ENCODE measurements at places on chromosomes 4 and X.

GRCh38 chr4:1517592-1518411 is 111.6 kb upstream of the NKX1-1 start:
- no peak for DNase-seq

GRCh38 chrX:8832582-8833378 is 31.6 kb upstream of the FAM9A start:
- no peak for DNase-seq

DNA sequence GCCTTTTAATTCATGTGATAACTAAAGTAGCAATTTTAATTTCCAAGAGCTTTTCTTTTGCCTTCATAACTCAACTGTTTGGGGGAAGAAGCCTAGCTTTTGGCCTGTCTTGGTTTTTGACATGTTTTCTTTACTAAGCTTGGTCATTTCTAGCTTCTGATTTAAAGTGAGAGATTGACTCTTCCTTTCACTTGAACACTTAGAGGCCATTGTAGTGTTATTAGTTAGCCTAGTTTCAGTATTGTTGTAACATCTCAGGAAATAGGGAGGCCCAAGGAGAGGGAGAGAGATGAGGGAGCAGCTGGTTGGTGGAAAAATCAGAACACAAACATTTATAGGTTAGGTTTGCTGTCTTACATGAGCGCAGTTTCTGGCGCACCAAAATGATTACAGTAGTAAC is 44.8 kb downstream of the DCLK2 start:
- peak; percentile 10 for DNase-seq

- DNase-seq = no peak
Observed at GRCh38 chr4:88078579-88078978, 71.1 kb downstream of the PKD2 start.

- DNase-seq = no peak
Observed at GRCh38 chr4:88907478-88907877, 149.5 kb downstream of the FAM13A start.

GRCh38 chrX:45766981-45767501 is 566.4 kb upstream of the DIPK2B start:
- no peak for DNase-seq

DNA sequence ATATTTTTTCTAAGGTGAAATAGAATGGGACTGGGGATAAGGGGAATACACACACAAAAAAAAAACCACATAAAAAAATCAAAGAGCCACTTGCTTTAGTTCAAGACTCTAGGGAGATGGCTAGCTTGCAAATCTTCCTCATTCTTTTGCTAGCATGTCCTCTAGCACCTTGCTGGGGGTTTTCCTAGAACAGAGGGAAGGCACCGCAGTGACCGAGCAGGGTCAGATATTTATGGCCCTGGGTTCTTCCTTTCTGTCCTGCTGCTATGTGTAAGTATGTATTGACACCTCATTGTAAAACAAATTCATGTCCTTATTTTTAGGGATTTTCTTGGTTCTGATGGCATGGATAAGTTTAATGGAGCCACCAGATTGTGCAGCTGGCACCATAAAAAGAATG is 81.2 kb downstream of the SHISA3 start:
- no peak for DNase-seq

DNA sequence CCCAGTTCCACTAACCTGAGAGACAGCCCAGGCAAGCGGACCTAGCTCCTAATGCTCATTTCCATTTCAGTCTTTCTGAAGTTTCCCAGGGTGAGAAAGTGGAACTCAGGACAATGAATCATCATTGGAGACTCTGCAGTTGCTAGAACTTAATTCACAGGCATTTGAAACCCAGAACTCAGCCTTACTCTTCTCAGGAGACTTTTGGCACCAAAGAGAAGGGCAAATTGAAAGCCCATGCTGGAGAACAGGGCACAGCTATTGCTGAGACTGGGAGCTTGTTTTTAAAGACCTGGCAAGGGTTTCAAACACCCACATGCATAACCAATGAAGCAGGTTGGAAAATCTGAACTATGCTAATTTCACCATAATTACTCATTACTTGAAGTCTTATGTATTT is 36.0 kb downstream of the BST1 start:
- DNase-seq = no peak

GRCh38 chr4:109302361-109303139 is at the start of gene COL25A1:
TSS of gene COL25A1 (minus strand) at chr4:109302658.
- DNase-seq = peak; percentile 8

GRCh38 chr4:180947425-180947824 is 1295.8 kb upstream of the TENM3 start:
- no peak for DNase-seq

GRCh38 chr4:174707051-174707676 is 121.9 kb downstream of the GLRA3 start:
- no peak for DNase-seq

GRCh38 chrX:13223868-13224567 is 95.8 kb downstream of the ATXN3L start:
- no peak for DNase-seq

- DNase-seq = peak; percentile 15
Observed at GRCh38 chrX:43958529-43958928, 14.7 kb downstream of the NDP start.

DNA sequence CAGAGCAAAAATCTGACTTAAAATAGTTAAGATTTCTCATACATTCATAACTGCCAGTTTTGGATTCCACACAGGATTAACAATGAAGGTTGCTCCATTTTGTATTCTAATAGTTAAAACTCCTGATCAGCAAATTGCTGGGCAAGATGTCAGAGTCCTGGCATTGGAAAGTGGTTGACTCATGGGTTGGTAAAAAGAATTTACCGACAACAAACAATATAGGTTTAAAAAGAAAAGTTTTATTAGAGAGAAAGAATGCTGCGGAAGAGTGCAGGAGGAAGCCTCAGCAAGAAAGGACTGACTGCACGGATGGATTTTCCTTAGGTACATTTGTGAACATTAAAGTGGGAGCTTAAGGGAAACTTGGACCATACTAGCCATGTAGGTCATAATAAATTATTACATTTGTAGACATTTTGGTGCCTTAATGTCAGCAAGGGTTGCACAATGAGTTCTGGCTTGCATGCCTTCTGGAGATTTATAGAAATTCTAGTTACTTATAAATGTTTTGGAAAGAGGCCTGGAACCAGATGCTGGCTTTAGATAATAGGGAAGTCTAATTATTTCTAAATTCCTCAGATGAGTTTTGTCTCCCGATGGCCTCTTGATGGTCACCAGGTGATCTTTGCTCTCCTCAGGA is 25.4 kb upstream of the IL2 start:
- no peak for DNase-seq

- no peak for DNase-seq
Observed at GRCh38 chr4:74370912-74371311, 6.0 kb downstream of the EREG start.

- DNase-seq = no peak
Observed at GRCh38 chr4:71333960-71334359, 4.9 kb upstream of the SLC4A4 start.

Measured in GM06990 (cell line).